ENCODE measurements at places on chromosomes 2 and 18.
A peak's percentile ranks its signal among the peaks of the same experiment; 100 is the strongest.

DNA sequence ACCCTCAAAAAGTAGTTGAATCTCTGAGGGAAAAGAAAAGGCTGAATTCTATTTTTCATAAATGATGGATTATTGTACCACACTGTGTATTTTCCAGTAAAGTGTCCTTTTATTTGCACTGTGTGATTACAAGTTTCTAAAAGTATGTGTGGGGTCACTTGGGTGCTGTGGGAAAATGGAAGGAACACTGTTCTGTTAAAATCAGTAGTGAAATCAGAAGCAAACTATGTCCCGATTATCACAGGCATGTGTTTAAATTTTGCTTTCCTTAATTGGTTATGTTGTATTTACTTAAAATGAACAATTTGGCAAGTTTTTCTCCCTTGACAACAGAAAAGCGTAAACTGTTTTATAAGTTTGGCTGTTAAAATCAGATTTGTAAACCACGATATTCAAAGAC is 353.1 kb downstream of the ARHGAP15 start:
- peak; percentile 43 for DNase-seq

GRCh38 chr2:108621687-108622681 is 87.7 kb downstream of the LIMS1 start:
- DNase-seq = no peak

DNA sequence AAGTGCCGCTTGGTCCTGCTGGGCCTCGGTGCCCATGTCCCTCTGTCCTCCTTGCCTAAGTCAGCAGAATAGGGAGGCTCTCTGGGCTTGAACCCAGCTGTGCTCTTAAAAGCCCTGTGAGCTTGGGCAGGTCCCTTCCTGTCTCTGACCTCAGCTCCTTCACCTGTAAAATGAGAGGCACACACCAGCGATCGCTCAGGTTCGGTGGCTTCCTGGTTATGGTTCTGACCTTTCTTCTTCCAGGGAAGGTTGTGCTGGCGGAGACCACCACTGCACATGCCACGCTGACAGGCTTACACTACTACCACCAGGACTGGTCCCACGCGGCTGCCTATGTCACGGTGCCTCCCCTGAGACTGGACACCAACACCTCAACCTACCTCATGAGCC is 36.1 kb upstream of the MAPRE3 start:
- DNase-seq = no peak

DNA sequence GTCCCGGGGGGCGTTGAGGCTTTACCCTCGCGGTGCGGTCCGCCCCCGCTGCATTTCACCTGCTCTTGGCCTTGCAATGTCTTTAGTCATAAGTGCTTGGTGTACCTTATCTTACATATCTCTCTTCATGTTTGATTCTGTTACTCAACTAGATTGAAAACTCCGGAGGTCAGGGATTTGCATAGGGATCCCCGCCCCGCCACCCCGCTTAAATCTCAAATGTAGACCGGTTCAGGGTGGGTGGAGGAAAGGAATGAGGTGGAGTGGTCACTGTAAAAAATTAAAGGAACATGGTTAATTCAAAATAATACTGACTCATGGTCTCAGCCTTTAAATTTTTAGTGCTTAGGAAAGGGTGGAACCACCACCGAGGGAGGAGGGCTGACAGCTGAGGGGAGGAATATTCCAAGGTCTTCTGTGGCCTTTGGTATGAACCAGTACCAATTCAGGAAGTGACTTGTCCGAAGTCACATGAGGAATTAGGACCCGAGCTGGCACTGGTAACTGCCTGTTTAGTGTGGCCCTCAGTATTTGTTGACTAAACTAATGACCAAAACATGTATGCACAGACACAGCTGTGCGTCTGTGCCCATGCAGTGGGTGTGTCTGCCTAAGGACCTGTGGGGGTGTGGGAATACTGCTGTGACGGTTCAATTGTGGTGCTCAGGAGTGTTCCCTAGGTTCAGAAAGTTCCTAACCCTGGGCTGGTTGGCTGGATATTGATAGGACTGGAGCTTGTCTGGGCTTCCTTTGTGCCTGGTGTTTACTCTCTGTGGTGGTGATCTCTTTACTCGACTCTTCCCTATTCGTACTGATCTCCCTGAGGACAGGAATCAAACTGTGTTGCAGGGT is 1.0 kb downstream of the PLEKHB2 start:
- peak; percentile 35 for DNase-seq

- DNase-seq = no peak
Observed at GRCh38 chr2:15311201-15311907, 249.8 kb downstream of the NBAS start.

DNA sequence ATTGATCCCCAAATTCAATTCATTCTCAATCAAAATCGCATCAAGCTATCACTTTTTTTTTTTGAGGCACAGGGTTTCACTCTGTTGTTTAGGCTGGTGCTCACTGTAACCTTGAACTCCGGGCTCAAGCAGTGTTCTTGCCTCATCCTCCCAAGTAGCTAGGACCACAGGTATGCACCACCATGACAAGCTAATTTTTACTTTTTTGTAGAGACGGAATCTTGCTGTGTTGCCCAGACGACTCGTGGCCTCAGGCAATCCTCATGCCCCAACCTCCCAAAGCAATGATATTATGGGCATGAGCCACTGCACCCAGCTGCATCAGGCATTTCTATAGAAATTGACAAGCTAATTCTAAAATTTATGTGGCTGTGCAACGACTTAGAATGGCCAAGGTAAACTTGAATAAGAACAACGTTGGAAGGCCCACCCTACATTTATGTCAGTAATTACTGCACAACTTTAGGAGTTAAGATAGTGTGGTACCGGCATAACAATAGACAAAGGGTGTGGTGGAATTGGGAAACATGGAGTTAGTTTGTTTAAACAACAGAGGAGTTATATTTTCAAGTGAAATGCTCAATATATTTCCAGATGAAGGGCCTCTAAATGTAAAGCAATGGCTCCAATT is 78.2 kb downstream of the NPAS2 start:
- DNase-seq = no peak

DNA sequence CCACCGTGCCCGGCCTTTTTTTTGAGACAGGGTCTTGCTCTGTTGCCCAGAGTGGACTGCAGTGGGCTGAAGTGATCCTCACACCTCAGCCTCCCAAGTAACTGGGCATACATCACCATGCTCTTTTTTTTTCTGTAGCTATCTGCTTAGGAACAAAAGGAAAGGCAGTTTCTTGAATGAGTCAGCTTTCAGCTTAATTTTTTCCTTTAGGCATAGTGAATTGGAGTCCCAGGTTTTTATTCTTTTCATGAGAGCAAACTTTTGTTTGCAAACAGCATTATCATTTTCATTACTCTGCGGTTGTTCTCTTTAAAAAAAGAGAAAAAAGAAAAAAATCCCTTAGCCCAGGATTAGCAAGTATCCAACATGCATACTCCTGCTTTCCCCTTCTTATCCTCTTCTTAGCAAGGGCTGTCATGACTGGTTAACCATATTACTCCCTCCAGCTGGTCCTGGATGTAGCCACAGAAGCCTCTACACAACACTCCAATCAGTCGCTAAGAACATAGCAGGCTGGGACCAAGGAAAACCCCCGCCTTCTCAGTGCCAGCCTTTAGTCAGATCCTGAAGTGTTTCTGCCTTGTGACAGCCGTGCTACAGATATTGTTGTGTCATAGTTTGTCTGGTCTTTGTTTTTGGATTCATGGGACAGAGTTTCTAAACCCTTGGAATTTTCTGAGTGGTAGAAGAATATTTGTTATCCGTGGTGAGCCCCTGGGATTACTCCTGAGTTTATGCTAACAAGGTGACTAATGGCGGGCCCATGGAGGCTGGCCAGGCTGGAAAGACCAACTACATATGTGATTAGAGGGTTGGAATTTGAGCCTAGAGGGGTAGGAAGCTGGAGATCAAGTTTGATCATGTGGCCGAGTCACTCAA is 23.3 kb upstream of the ST3GAL5 start:
- no peak for DNase-seq

DNA sequence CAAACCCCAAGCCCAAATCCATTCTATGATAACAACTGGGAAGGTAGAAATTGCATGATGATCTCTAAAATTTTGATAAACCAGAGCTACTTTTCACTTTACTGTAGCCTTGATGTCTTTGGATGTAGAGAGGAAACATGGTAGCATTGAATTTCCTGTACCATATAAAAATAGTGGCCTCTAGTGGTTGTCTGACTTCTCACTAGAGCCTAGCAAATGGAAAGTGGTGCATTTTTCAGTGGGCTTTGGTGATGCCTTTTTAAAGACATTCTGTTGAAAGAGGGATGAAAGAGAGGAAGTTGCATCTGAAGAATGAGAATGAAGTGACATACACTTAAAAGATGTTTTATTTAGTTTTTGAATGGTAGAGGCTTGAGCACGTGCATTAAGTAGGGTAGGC is 662.2 kb downstream of the XIRP2 start:
- no peak for DNase-seq

DNA sequence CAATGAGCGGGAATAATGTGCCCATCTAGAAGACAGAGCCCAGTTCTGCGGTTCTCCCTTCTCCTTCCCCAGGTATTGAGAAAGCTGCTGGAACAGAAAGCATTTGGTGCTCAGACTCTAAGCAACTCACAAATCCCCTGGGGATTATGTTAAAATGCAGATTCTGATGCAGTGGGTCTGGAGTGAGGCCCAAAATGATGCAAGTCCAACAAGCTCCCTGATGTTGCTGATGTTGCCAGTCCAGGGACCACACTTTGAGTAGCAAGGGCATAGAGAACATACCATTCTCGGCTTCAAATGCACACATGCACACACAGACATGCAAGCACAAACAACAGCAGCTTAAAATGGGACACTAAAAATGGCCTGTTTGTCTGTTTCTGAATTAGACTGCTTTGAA is 274.8 kb upstream of the NCKAP5 start:
- no peak for DNase-seq

DNA sequence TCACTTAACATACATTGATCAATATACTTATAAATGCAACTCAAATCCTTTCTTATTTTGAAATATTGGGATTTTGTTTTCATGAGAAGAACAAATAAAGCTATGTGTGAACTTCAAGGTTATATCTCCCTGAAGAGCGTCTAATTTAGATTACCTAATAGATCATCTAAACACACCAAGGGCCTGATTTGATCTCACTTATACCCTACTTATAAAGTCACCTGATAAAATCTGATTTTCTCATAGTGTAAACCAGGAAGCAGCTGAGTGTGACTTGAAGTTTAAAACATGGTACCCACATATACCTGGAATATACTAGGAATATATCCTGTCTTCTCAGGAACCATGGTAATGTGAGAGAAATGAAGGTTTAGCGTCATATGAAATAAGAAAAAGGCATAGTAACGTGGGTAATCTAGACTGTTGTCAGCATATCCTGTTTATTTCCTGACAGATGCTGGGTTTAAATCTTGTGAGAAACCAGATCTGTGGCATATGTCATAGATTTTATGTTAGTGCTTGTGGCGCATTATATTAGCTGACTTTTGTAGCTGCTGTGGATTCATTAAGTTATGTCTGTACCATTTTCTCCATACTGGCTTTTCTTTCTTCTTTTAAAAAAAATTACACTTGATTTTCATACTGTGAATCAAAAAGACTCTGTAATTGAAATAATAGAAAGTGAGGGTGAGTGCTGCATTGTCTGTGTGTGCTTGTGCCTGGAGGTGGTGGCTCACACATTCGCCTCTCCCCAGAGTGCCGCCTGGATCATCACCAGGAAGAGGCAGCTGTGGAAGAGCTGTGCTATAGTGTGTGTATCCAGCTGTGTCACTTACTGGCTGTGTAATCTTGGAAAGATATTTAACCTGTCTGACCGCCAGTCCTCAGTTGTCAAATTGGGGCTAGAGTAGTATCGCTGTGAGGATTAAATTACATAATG is 164.0 kb downstream of the MYO3B start:
- DNase-seq = peak; percentile 21

GRCh38 chr2:137507237-137507636 is 457.0 kb upstream of the HNMT start:
- no peak for DNase-seq

- DNase-seq = no peak
Observed at GRCh38 chr2:166341426-166341825, 34.3 kb downstream of the SCN9A start.

DNA sequence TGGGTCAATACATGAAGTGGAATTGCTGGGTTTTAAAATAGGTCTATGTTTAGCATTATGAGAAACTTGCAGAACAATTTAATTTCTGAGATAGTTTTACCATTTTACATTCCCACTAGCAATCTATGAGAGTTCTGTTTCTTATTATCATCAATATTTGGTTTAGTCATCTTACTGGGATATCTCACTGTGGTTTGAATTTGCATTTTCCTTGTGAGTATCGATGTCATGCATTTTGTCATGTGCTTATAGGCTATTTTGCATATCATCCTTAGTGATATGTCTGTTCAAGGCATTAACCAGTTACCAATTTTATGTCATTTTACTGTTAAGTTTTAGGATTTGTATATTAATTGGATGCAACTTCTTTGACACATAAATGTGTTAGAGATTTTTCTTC is 204.4 kb downstream of the MCFD2 start:
- no peak for DNase-seq

DNA sequence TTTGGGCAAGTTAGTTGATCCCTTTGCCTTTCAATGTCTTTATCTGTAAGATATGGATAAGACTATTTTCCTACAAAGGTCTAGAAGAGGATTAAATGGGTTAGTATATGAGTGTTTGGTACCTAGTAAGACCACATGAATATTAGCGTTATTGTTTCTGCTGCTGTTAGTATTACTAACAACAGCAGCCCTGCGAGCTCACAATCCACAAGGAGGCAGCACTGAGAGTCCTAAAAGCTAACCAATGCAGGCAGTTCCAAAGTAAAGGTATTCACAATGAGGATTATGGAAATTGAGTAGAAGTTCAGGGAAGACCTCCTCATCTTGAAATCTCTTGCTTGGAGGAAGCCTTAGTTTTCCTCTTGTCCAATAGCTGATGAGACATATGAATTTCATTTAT is 248.9 kb downstream of the TDRD15 start:
- no peak for DNase-seq

GRCh38 chr2:19256121-19256601 is 102.3 kb downstream of the OSR1 start:
- DNase-seq = no peak

DNA sequence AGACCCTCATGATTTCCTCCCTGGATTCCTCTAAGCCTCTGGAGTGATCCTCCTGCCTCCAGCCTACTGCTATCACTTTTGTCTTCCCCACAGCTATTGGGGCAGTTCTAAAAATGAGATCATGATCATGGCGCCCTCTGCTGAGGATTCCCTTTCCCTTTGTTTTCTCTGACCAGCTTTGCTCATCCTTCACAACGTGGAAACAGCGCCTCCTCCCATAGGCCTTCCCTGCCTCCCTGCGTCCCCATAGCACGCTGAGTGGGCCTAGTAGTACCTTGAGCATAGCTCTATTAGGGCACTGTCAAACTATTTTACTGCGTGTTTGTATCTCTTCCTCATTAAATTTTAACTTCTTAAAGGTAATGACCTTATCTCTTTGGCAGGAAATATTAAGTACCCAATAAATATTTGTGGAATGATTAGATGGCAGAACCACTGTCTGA is 207.0 kb upstream of the FANCL start:
- DNase-seq = peak; percentile 71

DNA sequence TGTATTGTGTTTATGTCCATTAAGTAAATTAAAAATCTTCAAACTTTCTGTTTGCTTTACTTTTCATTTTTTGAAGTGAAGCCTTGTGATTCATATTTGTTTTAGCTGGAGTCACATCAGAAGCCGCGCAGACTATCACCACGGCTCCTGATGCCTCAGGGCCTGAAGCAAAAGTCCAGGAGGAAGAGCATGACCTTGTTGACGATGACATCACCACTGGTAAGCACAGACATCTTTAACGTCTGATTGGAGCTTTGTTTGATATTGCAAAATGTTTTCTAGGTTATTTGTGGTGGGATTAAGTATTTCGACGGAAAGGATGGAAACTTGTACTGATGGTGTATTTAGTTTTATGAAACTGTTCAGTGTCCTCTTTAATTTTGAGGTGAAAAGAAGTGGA is 164.8 kb downstream of the WDR7 start:
- DNase-seq = no peak

- no peak for DNase-seq
Observed at GRCh38 chr2:207706936-207707860, 4.2 kb upstream of the CCNYL1 start.

Measured in right hindlimb (tissue), 1 donor.